Cerebellar nuclear complex (tissue), 1 donor: ENCODE measurements at places on chromosomes 2 and 18.

DNA sequence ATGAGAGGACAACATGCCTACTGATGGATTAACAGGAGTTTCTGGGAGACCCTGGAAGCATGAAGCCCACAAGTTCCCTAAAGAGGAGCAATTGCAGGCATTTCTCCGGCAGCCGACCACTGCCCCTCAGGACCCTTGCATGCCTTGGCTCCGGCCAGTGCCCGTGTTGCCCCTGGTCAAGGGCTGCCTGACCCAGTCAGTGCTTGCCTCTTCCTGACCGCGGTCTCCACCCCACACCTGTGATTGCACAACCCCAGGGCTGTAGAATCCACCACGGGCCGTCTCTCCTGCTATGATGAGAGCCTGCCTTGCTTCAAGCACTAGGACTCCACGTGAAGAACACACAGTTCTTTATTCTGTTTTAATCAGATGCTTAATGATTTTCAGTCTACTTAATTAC is 127.5 kb downstream of the GLI2 start:
- no peak for DNase-seq

GRCh38 chr2:237538001-237538720 is 28.2 kb upstream of the PRLH start:
- no peak for DNase-seq

DNA sequence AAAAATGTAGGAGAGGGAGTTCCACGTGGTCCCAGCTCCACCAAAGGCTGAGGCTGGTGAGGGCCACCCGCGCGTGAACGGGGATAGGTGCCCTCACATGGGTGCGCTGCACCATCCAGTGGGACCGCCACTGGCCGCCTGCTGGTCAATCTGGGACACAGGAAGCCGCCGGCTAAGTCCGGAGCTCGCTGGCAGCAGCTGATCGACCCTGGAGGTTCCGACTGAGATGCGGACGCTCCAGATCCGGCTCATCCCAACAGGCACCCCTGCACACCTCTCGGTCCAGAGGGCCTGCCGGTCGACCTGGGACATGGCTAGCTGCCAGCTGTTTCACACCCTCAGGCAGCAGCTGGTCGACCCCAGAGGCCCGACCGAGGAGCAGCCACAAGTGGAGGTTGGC is 116.5 kb upstream of the ANKRD30BL start:
- no peak for DNase-seq

DNA sequence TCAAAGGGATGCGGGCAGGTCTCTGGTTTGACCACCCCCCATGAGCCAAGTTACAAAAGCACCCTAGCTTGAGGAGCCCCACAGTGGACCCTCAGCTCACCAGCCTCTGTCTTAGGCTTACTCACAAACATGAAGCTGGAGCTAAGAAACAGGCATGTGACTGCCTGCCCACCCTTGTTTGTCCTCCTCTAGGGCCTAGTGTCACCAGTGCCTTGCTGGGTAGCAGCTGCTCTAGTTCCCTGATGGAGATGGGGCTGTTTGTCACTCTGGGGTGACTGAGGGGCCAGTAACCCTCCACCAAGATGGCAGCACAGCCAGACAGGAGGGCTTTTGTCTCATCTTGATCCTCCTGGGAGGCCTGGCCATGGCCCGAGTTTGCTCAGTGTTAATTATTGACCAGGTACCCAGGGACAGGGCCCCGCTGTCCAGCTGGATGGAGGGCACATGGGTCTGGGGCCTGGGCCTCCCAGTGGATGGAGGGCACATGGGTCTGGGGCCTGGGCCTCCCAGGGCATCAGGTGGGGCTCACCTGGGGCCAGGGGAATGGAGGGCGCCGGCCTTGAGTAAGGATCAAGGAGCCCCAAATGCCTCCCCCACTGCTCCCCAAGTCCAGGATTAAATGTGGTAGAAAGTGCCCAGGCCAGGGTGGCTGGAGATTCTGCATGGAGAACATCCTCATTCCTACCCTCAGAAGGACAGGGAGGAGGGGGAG is 185.9 kb upstream of the HAAO start:
- no peak for DNase-seq

DNA sequence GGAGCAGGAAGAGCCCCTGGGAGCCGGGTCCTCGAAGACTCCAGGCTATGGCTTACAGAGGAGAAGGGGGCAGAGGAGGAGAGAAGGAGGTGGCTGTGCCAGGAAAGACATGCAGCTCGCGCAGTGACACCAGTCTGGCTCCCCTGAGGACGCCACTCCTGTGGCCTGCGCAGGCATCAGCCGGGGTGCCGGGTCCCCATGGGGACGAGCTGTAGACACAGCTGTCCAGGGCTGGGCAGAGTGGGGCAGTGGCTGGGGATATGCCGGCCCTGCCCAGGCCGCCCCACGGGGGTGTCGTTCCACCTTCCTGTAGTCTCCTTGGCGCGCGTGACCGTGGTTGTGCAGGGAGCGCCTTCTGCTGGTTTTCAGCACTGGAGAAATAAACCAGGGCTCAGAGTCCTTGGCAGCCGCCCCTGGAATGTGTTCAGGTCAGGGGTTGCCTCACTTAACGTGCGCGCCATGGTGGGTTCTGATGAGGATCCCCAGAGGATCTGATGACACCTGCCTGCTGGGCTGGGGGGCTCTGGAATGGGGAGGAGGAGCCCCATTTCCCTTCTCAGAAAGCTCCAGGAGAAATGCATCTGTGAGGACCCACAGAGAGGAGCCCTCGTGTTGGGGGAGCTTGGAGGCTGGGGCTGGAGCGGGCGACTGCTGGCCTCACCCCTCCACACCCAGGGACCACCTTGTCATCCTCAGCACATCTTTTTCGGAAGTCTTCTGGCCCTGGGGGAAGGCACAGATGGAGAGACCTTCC is 26.7 kb downstream of the RAMP1 start:
- DNase-seq: no peak

GRCh38 chr2:160794926-160795325 is 301.3 kb upstream of the RBMS1 start:
- DNase-seq: no peak
